Right atrium auricular region (tissue), 2 donors: ENCODE measurements at places on chromosomes 6 and 20.
A peak's percentile ranks its signal among the peaks of the same experiment; 100 is the strongest.

- H3K27ac ChIP-seq: no peak overlapping the region
- no peak overlapping the region for H3K4me3 ChIP-seq
- no peak for DNase-seq
- H3K36me3 ChIP-seq: no peaks in the 10 kb centered on the region
Measured at GRCh38 chr20:4235512-4236043, 220.2 kb upstream of the RNF24 start.

DNA sequence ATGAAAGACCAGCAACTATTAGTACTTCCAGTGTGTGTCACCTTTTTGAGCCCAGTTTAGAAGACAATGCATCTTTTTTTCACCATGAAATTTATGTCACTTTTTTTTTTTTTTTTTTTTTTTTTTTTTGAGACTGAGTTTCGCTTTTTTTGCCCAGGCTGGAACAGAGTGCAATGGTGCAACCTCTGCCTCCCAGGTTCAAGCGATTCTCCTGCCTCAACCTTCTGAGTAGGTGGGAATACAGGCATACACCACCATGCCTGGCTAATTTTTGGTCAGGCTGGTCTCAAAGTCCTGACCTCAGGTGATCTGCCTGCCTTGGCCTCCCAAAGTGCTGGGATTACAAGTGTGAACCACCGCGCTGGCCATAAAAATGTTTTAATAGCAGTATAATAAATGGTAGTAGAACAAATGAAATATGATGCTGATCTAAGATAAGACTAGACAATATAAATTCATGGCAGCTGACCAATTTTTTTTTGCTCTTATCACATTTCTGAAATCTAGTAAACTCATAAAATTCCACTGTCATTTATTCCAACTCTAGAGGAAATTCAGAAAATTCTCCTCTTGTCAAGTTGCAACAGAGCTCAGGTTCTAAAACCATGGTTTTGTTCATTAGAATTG, 21.3 kb downstream of the NHSL1 start:
- H3K4me3 ChIP-seq: no peak overlapping the region
- H3K4me1 ChIP-seq: no peaks in the 10 kb centered on the region
- H3K36me3 ChIP-seq: no peaks in the 10 kb centered on the region
- no peaks in the 10 kb centered on the region for H3K27me3 ChIP-seq
- H3K27ac ChIP-seq: no peak overlapping the region

- no peaks in the 10 kb centered on the region for H3K27me3 ChIP-seq
- no peak overlapping the region for H3K4me3 ChIP-seq
- H3K36me3 ChIP-seq: no peaks in the 10 kb centered on the region
- DNase-seq: no peak
- H3K27ac ChIP-seq: no peak overlapping the region
Measured at GRCh38 chr6:118965843-118966370, 30.9 kb upstream of the MCM9 start.

GRCh38 chr6:16244869-16245451, 6.6 kb downstream of the GMPR start:
- peak overlapping the region; percentile 93 for H3K27ac ChIP-seq
- H3K27me3 ChIP-seq: no peaks in the 10 kb centered on the region
- H3K36me3 ChIP-seq: peaks cover 24% of the 10 kb centered on the region
- H3K4me1 ChIP-seq: no peaks in the 10 kb centered on the region
- no peak for DNase-seq

DNA sequence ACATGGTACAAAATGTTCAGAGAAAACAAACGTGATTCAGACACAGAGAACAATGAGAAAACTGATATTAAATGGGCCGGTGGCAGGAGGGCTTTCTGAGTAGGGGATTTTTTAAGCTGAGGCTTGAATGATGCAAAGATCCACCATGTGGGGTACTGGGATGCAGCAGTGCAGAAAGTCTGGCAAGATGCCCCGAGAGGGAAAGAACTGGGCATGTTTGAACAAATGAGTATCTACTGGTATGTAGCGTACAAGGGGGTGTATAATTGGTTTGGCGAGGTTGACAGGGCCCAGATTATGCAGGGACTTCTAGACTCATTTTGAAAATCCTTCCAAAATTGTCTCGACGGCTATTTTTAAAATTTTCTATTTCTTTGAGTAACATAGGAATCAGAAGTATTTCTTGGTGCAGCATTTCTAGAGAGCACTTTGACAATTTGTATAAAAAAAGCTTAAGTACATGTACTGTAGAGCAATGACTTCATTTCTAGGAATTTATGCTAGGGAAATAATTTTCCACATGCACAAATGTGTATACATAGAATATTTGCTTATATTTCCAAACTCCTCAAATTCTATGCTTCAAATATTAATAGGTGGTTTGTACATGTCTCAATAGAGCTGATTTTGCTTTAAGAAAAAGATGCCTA, 119.6 kb upstream of the DOK5 start:
- no peaks in the 10 kb centered on the region for H3K36me3 ChIP-seq
- H3K4me3 ChIP-seq: no peak overlapping the region
- no peaks in the 10 kb centered on the region for H3K27me3 ChIP-seq
- DNase-seq: no peak

DNA sequence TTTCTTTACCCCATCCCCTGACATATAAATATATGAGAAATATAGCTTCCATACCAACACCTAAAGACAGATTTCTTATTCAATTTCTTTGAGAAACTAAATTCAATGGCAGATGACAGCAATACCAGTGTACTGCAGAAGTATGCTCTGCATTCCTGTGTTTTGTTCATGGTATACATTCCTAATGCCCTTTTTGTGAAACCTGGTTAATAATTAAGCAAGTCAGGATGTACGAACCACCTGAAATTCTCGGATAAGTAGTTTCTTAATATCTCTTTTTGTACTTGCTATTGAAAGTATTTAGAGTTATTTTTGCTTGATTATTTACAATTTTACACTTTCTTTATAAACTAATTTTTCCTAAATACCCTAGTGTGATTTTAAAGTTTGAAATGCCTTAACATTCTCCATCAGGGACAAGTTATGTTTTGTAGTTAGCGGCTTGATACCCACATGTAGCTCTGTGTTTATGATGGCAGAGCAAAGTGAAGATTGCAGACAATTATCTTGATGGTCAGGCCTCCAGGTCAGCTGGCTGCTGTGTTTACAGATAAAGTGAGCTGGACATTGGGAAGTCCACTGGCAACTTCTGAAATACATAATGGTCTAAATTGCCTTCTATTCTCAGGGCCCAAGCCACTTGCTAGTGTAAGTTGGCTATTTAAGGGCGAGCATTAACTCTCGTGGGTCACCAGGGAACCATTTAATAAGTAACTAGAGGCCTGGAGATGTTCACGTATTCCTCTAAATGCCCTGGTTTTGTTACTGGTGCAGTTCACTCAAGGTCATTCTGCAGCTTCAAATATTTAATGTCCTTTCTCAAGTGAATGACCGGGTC, 58.2 kb downstream of the PLCB1 start:
- no peak overlapping the region for H3K4me3 ChIP-seq
- no peak overlapping the region for H3K27ac ChIP-seq
- no peaks in the 10 kb centered on the region for H3K27me3 ChIP-seq
- H3K4me1 ChIP-seq: peaks cover 12% of the 10 kb centered on the region

GRCh38 chr6:19866985-19867627, 29.9 kb downstream of the ID4 start:
- no peak for DNase-seq
- H3K36me3 ChIP-seq: no peaks in the 10 kb centered on the region
- H3K4me3 ChIP-seq: no peak overlapping the region
- H3K4me1 ChIP-seq: no peaks in the 10 kb centered on the region
- H3K27ac ChIP-seq: no peak overlapping the region

GRCh38 chr20:2652724-2653555, 508 bp downstream of the NOP56 start:
- H3K36me3 ChIP-seq: peaks cover 40% of the 10 kb centered on the region
- H3K27me3 ChIP-seq: no peaks in the 10 kb centered on the region
- DNase-seq: no peak

DNA sequence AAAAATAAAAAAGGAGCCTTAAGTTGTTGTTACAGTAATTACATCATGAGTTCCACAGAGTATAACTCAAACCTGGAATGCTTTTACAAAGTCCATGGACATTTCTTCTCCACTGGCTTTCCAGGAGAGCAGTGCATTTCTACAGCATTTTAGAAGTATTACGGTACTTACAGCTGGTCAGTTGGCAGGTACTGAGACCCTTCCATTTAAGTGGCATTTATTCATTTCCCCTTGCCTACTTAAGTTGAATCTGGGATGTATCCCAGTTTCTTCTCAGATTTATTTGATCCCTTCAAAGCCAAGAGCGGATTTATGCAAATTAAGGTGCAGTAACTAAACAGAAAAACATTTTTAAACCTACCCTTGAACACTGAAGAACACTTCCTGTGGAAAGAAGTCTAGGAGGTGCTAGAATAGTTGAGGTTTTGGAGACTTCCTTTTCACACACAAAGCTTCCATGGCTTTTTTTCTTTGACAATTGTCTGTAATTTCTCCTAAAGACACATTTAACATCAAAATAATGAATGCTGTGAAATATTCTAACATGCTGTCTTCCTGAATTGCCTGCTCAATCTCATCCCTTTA, 3.4 kb downstream of the PRDM13 start:
- no peak for DNase-seq
- H3K4me3 ChIP-seq: no peak overlapping the region
- H3K27me3 ChIP-seq: peaks cover 85% of the 10 kb centered on the region
- no peak overlapping the region for H3K27ac ChIP-seq

- H3K27ac ChIP-seq: no peak overlapping the region
- H3K27me3 ChIP-seq: no peaks in the 10 kb centered on the region
- H3K4me1 ChIP-seq: no peaks in the 10 kb centered on the region
- no peak overlapping the region for H3K4me3 ChIP-seq
- no peaks in the 10 kb centered on the region for H3K36me3 ChIP-seq
- DNase-seq: no peak
Measured at GRCh38 chr20:20548527-20549266, 163.7 kb downstream of the RALGAPA2 start.

GRCh38 chr6:40355532-40355931, 231.6 kb downstream of the LRFN2 start:
- no peaks in the 10 kb centered on the region for H3K36me3 ChIP-seq
- no peak overlapping the region for H3K27ac ChIP-seq
- peak; percentile 18 for DNase-seq
- no peaks in the 10 kb centered on the region for H3K27me3 ChIP-seq

DNA sequence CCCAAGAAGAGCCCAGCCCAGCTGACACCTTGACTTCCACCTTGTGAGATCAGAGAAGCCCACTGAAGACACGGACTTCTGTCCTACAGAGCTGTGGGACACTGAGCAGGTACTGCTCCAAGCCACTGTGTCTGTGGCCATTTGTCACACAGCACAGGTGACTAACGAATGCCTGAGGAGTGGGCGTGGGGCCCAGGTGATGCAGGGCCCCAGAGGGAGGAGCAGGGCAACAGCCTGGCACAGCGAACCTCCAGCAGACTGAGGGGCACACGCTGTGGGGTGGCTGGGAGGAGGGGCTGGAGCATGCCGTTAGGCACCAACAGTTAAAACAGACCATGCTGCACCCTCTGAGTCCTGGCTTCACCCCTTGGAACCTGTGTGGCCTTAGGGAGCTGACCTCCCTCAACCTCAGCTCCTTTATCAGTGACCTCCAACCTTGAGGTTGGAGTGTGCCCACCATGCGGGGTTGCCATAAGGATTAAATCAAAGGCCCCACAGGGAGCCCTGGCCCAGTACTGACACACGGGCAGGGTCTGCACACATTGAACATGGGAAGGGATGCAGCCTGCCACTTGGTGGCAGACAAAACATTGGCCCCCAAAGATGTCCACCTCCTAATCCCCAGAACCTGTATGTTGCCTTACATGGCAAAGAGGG, 119.9 kb upstream of the CST7 start:
- no peaks in the 10 kb centered on the region for H3K27me3 ChIP-seq
- no peak overlapping the region for H3K4me3 ChIP-seq
- no peak overlapping the region for H3K27ac ChIP-seq
- H3K36me3 ChIP-seq: no peaks in the 10 kb centered on the region
- H3K4me1 ChIP-seq: no peaks in the 10 kb centered on the region
